HAP-1 (cell line): ENCODE measurements at places on chromosomes 16 and 17.

GRCh38 chr16:1029259-1029545 is 43.3 kb upstream of the SSTR5 start:
- no peak for DNase-seq

- DNase-seq = no peak
Measured at GRCh38 chr16:66619534-66620428, 15.3 kb downstream of the CMTM3 start.

- no peak for DNase-seq
Measured at GRCh38 chr17:21293831-21294210, 9.3 kb downstream of the MAP2K3 start.

GRCh38 chr17:1907216-1907631 is 77.4 kb downstream of the RPA1 start:
- DNase-seq = no peak

DNA sequence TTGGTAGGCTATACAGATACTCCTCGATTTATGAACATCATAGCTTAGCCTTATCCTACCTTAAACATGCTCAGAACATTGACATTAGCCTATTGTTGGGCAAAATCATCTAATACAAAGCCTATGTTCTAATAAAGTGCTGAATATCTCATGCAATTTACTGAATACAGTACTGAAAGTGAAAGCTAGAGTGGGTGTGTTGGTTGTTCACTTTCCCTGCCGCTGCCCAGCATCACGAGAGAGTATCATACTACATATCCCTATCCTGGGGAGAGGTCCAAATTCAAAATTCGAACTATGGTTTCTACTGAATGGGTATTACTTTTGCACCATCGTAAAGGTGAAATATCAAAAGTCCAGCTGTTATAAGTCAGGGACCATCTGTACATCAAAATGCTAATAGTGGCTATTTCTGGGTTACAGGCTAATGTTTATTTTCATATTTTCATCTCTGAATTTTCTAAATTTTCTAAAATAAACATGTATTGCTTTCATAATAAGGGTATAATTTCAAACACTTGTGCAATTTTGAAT is 54.5 kb downstream of the NACA2 start:
- DNase-seq = no peak

DNA sequence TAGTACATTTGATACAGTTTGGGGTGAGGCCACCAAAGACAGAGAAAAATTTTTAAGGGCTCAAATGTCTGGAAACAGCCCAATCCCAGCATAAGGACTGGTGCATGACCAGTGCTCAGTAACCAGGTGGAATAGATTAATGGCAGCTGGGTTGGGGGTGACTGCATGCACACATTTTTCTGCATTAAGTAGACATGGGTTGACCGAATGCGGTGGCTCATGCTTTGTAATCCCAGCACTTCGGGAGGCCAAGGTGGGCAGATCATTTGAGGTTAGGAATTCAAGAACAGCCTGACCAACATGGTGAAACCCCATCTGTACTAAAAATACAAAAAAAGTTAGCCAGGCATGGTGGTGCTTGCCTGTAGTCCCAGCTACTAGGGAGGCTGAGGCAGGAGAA is 121.1 kb upstream of the HSBP1 start:
- no peak for DNase-seq

DNA sequence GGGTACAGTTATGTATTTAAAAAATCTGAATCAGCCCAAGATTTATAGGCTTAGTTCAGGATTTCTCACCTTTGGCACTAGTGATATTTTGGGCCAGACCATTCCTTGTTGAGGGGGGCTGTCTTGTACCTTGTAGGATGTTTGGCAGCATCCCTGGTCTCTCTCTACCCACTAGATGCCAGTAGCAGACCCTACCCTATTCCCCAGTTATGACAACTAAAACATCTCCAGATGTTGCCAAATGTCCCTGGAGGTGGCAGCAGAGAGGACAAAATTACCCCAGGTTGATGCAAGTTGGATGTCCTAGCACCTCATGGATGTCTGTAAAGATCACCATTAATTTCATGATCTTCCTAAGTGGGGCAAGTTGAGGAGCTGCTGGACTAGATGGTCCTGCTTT is 45.8 kb downstream of the SYT17 start:
- no peak for DNase-seq

GRCh38 chr17:55772086-55772485 is 21.2 kb downstream of the PCTP start:
- no peak for DNase-seq

DNA sequence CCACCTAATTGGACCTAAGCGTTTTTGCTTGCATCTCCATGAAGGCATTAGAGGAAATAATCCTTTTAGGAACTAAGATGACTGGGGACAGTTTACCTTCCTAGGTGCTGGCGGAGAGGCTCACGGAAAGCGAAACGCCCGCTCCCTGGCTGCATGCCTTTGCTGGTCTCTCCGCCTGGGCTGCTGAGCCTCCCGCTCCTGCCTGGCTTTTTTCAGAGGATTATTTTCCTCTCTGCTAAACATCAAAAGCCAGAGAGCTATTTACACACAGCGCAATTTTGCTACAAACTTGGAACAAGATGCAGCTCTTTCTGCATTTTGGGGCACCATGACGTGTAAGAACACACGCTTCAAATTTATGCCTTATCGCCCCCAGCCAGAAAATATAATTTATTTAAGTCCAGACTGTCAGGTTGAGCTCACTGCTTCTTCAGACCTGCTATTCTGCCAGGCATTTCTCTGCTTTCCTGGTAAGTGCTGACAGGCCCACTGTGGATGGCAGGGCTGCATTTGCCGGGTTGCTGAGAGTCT is 124.4 kb downstream of the SPACA3 start:
- no peak for DNase-seq

GRCh38 chr16:83363521-83363920 is 444.3 kb upstream of the HSBP1 start:
- no peak for DNase-seq

DNA sequence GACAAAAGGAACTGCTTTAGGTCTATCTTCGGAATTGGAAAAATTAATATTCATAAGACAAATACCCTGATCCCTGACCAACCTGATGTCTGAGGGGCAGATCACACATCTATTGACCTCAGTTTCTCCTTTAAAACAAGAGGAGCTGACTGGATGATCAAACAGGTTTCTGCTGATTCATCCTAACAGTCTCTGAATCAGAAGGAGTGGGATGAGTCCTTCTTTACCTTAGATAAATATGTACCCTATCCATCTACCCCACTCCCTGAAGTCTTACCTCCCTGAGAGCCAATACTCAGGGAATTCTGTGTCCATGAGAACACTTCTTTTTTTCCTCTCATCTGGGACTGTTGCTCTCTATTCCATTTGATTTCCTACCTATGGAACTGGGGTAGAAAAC is 80.3 kb upstream of the CRHR1 start:
- no peak for DNase-seq

- DNase-seq = no peak
Measured at GRCh38 chr16:55853114-55853513, 20.2 kb upstream of the CES1 start.

DNA sequence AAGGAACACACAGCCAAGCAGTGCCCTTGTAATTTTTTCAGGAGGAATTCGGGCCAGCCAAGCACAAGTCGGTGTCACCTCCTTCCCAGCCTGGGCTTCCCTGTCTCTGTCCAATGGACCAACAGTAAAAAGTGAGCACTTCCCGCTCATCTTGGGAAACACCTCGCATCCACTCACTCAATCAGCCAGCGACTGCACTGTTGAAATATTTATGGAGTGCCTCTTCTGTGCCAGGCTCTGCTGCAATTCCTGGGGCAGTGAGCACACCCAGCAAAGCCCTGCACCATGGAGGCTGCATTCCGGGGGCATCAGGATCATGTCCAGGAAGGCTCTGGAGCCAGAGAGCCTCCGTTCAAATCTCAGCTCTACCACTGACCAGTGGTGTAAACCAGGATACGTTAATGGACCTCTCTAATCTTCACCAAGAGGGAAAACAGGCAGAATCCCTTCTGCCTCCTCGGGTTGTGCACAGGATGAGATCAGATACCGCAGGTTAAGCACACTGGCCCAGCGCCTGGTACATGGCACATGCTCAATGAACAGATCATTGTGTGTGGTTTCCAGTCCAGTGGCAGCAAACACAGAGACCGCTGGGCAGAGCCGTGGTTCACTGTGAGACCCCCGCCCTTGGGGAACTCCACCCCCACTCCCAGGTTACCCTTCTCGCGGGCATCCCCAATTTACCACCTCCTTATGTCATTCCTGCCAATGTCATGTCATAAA is 194.3 kb downstream of the ZNF423 start:
- DNase-seq = no peak

- no peak for DNase-seq
Measured at GRCh38 chr17:81285179-81285878, 9.8 kb downstream of the SLC38A10 start.

DNA sequence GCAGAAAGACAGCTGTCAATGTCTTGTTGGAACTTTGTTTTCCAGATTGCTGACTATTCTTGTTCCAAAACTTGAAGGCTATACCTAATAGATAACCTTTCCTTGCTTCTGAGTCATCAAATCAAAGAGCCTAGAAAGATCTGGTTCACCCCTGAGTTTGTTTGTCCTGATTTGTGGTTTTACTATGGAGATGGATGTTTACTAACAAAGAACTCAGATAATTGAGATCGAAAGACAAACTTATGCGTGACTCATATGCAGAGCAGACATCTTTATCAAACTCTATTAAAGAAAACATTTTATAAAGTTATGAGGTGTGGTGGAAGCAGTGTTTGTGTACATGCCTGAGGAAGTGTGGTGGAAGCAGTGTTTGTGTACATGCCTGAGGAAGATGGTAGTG is 311.1 kb upstream of the TBX2 start:
- no peak for DNase-seq

DNA sequence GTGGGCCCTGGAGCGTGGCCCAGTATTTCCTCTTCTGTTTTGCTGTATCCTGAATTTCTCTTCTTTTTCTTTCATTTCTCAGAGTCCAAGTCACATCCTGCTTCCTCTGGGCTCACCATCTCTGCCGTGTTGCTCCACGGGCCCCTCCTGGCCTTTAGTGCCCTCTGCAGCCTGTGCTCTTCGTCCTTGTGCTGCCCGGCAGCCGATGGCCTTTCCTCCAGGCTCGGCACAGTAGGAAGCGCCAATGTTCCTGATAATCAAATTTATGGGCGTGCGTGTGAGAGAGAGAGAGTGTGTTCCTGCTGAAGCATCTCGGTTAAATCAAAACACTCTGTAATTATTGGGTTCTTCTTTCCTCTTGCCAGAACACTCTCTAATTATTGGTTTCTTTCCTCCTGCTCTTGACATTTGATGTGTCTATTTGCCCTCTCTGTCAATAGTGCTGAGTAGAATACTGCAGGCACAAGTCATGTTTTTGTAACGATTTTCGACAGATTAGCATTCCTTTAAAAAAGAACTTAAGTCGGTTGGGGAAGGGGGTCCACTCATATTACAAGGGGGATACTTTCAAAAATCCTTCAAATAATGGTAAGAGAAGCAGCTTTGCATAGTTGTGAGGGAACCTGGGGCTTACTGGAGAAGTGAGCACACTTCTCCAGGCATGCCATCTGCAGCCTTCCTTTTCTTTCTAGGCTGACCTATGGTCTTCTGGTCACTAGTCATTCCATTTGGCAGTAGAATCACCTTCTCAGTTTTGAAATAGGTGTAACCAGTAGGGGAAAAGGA is 126.6 kb downstream of the RPTOR start:
- DNase-seq = no peak

DNA sequence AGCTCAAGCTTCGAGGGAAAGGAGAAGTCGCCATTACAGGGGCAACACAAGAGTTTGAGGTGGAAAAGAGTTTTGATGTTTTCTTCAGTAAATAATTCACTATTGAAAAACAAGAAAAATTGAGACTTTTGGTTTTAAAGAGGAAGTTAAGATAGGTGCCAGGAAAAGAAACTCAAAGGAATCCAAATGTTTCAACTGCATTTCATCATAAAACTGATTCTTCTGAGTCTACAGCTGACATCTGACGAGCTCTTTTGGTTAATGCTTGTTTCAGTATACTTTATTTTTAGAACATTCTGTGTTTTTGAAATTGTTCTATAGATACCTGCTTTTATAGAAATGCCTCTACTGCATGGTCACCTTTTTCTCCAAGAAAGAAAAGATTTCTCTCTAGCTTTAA is 54.0 kb downstream of the ERN1 start:
- no peak for DNase-seq

GRCh38 chr16:67474551-67475455 is 6.2 kb downstream of the ATP6V0D1 start:
- DNase-seq = no peak

DNA sequence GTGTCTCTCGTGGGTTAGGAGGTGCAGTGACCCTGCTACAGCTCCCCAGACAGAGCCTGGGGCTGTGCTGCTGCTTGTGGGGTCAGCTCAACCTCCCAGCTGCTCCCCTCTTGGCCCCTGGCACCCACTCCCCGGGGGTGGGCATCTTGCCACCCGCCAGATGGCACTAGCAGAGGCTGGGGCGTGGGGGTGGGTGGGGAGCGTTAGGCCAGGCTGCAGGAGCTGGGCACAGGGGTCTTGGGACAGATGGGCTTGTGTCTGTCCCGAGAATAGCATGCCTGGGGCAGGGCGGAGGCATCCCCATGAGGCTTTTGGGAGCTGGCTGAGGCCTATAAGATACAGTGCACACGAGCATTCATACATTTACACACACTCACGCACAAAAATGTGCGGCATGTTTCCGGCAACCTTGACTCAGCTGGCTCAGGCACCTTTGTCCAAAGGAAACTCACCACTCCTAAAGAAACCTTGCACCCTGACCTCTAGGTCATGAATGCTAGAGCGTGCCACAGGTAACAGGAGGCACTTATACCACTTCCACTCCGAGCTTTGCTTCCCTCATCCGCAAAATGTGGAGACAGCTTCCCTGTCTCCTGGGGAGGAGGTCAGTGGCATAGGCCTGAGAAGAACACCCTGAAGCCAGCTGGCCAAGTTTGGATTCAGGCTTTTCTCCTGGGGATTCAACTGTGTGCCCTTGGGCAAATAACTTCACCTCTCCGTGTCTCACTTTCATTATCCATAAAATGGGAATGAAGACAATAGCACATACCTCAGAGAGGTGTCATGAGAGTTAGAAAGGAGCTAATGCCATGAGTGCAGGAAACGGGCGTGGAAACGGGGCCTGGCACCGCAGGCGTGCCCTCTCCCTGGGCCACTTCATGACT is 78.9 kb upstream of the LHX1 start:
- no peak for DNase-seq

DNA sequence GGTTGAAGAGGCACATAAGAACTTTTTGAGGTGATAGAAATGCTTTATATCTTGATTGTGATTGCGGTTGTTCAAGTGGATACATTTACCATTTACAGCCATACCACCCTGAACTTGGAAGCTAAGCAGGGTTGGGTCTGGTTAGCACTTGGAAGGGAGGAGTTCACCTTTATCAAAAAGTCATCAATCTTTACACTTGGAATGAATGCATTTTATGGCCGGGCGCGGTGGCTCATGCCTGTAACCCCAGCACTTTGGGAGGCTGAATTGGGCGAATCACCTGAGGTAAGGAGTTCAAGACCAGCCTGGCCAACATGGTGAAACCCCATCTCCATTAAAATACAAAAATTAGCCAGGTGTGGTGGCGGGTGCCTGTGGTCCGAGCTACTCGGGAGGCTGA is 9.5 kb upstream of the GJD3 start:
- DNase-seq = no peak
